ENCODE measurements at places on chromosomes 3 and 15. TPM values are rescaled to one million over a fixed set of nuclear protein-coding genes. Genes with fewer than 3 reads are reported as not detected.

- no peak overlapping the region for H3K27ac ChIP-seq
- no peaks in the 10 kb centered on the region for H3K27me3 ChIP-seq
- DNase-seq: no peak
- no peaks in the 10 kb centered on the region for H3K36me3 ChIP-seq
- H3K4me3 ChIP-seq: no peak overlapping the region
- H3K4me1 ChIP-seq: no peaks in the 10 kb centered on the region
These were observed 89.2 kb upstream of the RAP2B start for GRCh38 chr3:153072856-153073255.

GRCh38 chr3:177516158-177517011, 319.1 kb upstream of the TBL1XR1 start:
- H3K4me1 ChIP-seq: peaks cover 9% of the 10 kb centered on the region
- no peaks in the 10 kb centered on the region for H3K27me3 ChIP-seq
- no peaks in the 10 kb centered on the region for H3K36me3 ChIP-seq
- no peak for DNase-seq
- no peak overlapping the region for H3K27ac ChIP-seq

DNA sequence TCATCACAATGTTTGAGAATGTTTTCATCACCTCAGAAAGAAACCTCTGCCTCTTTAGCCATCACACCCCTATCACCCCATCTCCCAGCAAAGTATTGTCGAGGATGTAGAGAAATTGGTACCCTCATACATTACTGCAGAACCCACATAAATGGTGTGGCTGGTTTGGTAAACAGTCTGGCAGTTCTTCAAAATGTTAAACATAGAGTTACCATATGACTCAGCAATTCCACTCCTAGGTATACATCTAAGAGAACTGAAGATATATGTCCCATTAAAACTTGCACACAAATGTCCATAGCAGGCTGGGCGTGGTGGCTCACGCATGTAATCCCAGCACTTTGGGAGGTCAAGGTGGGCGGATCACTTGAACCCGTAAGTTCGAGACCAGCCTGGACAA, 8.7 kb upstream of the ETFA start:
- no peaks in the 10 kb centered on the region for H3K27me3 ChIP-seq
- H3K27ac ChIP-seq: no peak overlapping the region
- H3K36me3 ChIP-seq: no peaks in the 10 kb centered on the region
- no peak overlapping the region for H3K4me3 ChIP-seq
- H3K4me1 ChIP-seq: no peaks in the 10 kb centered on the region
- DNase-seq: no peak

DNA sequence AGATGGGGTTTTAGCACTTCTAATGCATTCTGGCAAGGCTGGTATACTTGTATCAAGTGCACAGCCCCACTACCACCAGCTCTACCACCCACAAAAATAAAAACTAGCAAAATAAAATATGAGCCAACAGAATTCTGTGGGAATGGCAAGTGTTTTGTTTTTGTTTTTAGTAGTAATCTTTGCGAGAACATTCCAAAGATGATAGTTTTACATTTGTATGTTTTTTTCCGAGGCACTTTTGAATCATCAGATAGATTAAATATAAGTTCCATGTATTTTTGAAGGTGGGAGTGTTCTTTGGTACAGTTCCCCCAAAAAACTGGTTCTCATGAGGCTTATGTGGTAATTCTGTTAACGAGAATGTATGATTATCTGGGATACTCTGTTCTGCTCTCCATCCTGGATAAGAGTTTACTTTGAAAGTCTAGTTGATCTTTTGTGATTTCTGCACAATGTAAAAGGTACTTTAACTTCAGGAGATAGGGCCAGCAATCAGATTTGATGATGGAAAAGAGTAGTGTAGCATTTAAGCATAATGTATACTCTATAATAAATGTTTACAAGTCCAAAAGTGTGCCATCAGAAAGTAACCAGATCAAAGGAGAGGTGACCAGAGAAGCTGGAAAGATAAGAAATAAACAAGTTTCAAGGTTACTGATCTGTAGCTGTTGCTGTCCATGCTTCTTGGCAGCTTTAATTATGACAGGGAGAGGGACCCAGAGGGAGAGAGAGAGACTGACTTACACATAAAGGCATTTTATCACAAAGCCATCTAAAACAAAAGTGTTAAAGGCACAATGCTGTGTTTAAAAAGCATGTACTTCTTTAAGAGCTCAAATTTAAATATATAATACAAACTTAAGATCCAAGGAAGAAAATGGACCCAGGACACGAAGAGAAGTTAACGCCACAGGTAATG, 130.9 kb downstream of the PGPEP1L start:
- peaks cover 10% of the 10 kb centered on the region for H3K4me1 ChIP-seq
- no peak overlapping the region for H3K27ac ChIP-seq
- no peaks in the 10 kb centered on the region for H3K27me3 ChIP-seq

- H3K36me3 ChIP-seq: no peaks in the 10 kb centered on the region
- H3K4me3 ChIP-seq: no peak overlapping the region
- no peaks in the 10 kb centered on the region for H3K27me3 ChIP-seq
- no peak overlapping the region for H3K27ac ChIP-seq
- DNase-seq: peak; percentile 14
- H3K4me1 ChIP-seq: no peaks in the 10 kb centered on the region
These were observed 228.7 kb downstream of the SLCO3A1 start for GRCh38 chr15:92082006-92082843.

DNA sequence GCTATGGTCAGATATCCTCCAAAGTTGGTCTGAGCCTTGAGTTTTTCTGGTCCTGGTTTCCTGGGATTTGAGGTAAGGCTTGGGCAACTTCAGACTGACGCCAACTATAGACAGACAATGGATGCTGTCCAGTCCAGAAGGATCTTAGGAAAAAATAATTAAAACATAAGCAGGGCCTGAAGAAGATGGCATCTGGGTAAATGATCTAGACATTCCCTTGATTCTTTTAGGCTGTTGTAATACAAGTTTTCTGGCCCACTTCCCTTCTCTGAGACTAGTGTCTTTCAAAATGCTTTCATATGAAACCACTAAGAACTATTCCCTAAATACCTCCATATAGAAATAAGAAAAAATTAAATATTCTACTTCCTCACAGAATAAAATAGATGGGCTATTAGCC, 47.7 kb upstream of the PLXND1 start:
- no peak overlapping the region for H3K27ac ChIP-seq
- H3K4me3 ChIP-seq: no peak overlapping the region

DNA sequence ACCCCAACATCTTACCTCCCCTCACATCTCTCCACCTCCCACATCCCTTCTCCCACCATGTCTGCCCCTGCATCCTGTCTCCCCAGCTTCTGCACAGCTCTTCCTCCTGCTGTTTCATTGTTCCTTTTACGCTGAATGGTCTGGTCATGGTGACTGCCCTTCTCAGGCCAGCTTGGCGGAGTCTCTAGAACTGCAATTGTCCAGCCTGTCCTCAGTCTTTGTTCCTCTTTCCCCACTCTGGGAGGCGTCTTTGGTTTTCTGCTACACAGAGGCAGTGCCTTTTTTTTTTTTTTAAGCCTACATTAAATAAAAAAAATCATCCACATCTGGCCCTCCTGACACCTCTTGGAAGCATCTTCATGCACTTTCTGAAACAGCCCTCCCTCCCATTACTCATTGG, 49.1 kb upstream of the SEC22A start:
- H3K27me3 ChIP-seq: no peaks in the 10 kb centered on the region
- no peak overlapping the region for H3K27ac ChIP-seq
- H3K4me1 ChIP-seq: peaks cover 8% of the 10 kb centered on the region

DNA sequence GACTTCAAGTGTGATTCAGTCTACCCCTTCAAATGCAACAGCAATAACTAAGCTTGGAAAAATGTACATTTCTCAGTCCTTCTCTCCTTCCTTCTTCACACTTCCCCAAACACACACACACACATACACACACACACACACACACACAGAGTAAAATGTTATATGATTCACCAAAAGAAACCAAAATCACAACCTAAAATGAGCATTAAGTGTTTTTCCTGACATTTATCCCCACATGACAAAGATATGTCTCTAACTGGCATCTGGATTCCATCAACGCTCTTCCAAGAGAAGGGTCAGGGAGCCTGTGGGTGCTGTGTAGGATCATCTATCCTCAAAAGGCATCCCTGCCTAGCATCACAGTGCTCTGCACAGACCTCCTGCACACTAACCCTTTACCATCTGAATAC, 21.0 kb downstream of the PDZRN3 start:
- no peak overlapping the region for H3K4me3 ChIP-seq
- H3K36me3 ChIP-seq: no peaks in the 10 kb centered on the region
- H3K27ac ChIP-seq: no peak overlapping the region

DNA sequence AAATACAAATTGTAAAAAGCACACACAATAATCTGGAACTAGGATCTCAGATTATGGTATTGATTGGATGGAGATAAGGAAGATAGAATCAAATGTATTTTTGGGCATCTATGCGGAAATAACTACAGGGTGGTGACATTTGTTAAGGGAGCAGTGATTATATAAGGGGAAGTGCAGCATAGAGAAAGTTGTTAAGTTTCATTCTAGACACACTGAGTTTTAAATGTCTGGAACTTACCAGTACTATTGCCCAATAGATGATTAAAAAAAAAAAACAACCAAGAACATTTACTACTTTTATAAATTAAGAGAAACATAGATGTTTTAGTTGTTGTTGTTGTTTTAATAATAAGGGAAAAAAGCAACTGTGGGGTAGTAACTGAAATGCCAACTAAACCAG, 32.1 kb upstream of the C3orf38 start:
- no peaks in the 10 kb centered on the region for H3K27me3 ChIP-seq
- no peaks in the 10 kb centered on the region for H3K4me1 ChIP-seq
- no peak for DNase-seq
- H3K36me3 ChIP-seq: no peaks in the 10 kb centered on the region

GRCh38 chr3:44987332-44987731, 11.3 kb downstream of the EXOSC7 start:
- H3K36me3 ChIP-seq: no peaks in the 10 kb centered on the region
- no peak overlapping the region for H3K4me3 ChIP-seq
- H3K27me3 ChIP-seq: no peaks in the 10 kb centered on the region
- DNase-seq: no peak

Gene GADL1
- not detected for total RNA-seq

Gene CYP11A1
- total RNA-seq: 0.29 TPM

Gene BTD
- total RNA-seq: 14.2 TPM

Gene PAQR9
- not detected for total RNA-seq

Gene CAV3
- total RNA-seq: not detected

All from pancreas (tissue), 10 donors.